ENCODE measurements at places on chromosomes 13 and 19.

DNA sequence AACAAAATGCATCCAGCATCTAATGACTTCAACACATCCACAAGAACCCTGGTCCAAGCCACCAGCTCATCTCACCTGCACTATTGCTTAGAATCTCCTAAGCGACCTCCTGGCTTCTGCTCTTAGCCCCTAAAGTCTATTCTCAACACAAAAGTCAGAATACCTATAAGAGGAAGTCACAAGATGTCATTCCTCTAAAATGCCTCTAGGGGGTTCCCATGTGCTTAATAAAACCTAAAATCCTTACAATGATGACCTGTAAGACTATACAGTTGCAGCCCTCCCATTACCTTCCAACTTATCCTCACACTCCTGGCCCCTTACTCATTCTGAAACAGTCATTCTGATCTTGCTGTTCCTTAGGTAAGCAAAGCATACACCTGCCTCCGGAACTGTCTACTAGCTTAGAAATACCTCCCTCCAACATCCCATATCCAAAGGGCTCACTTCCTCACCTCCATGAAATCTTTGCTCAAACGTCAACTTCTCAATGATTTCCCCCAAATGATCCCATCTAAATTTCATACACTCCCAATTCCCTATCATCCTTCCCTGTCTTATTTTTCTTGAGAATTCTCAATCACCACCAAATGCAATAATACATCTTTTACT is 10.0 kb downstream of the ATP7B start:
- no peak for DNase-seq

GRCh38 chr13:26222520-26223046 is 469 bp upstream of the RNF6 start:
- no peak for DNase-seq

GRCh38 chr13:59266478-59267063 is 897.2 kb downstream of the DIAPH3 start:
- no peak for DNase-seq

DNA sequence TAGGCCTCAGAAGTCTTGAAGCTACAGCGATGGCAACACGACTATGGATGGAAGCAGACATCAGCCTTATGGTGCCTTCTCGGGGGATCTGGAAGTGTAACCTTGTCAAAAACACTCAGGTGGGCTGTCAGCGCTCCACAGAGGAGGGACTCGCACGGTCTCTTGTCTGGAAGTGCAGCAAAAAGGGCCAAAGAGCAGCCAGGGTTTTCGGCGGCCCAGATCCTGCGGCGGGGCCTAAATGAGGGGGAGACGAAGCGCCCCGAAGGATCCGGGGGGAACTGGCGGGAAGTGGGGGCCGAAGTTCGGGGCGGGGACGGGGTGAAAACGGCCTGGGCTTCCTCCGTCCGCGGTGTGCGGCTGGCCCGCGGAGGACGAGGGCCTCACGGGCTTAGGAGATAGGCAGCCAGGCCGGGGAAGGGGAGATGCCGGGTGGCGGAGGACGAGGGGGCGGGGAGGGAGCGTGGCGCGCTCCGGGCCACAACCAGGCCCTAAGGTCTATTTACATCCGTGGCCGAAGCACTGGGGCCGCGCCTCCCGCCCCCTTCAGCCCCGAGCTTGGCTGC is 637 bp downstream of the RANBP3 start:
- DNase-seq: no peak

GRCh38 chr13:98252931-98253470 is 75.9 kb upstream of the RNF113B start:
- no peak for DNase-seq

GRCh38 chr13:98261165-98261702 is 84.2 kb upstream of the RNF113B start:
- DNase-seq: no peak

- DNase-seq: no peak
These were observed 945.0 kb upstream of the PCDH20 start for GRCh38 chr13:62360609-62361008.
